ENCODE measurements at places on chromosomes 3 and 15.

GRCh38 chr3:95911767-95912166 is 902.6 kb upstream of the EPHA6 start:
- no peak for DNase-seq

- DNase-seq: no peak
These were observed 202.0 kb upstream of the VEPH1 start for GRCh38 chr3:157705258-157705657.

DNA sequence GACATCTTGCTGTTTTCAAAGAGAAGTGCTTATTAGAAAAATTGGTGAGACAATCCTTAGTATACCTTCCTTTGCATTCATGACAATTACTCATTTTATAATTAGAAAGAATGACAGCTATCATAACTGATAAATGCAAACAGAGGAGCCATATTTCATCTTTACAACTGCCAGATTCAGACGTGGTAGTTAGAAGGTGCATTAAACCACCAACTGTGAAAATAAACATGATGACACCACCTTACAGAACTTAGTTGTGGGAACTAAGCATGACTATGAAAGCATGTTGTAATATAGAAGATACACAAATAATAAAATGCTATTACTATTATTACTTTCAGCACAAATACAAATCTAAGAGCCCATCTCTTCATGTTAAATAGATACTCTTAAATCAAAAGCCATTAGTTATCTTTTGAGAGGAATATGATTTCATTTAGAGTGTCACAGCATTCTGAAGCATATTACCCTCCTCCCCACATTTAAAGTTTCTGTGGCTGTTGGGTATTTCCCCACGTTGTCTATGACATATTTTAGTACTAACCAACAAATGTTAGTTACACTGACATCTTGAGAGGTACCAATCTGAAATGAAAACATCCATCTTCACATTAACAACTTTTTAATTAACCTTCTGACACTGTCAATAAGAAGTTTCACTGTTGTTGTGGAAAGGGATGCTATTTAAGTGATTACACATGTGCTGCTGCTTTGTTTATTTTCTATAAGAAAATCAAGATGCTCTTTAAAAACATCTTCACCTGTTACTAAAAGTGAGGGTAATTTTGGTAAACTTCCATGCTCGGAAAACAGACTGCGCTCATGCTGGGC is 163.8 kb downstream of the LSAMP start:
- DNase-seq: no peak

DNA sequence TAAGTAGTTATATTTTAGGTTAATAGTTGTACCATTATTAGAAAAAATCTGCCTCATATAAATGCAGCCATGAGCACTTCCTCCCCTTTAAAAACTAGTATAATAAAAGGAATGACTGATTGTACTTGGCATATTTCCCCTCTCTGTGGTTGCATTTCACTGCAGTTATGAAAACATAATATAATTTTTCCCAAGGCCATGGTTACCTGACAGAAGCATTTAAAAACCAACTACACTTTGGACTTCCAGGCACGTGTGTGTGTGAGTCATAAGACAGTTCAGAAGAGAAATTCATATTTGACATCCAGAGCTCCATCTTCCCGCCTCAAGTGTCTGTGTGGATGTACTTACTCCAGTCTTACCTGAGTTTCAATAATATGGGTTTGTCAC is 828.2 kb upstream of the CFAP20DC start:
- DNase-seq: peak; percentile 69

GRCh38 chr3:102941786-102942185 is 507.0 kb downstream of the ZPLD1 start:
- peak; percentile 27 for DNase-seq

DNA sequence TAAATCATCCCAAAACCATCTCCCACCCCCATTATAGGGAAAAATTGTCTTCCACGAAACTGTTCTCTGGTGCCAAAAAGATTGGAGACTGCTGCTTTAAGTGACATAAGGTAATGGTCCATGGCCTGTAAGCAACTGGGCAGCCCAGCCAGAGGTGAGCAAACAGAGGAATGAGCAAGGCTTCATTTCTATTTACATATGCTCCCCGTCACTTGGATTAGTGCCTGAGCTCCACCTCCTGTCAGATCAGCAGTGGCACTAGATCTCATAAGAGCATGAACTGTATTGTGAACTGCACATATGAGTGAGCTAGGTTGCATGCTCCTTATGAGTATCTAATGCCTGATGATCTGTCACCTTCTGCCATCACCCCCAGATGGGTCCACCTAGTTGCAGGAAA is 1159.8 kb upstream of the ALCAM start:
- peak; percentile 14 for DNase-seq

- DNase-seq: no peak
These were observed 45.4 kb downstream of the FOXL2 start for GRCh38 chr3:138901567-138901966.

GRCh38 chr3:181541414-181541813 is 170.3 kb upstream of the SOX2 start:
- DNase-seq: no peak

GRCh38 chr3:22089284-22089683 is 338.3 kb upstream of the ZNF385D start:
- DNase-seq: peak; percentile 15

- no peak for DNase-seq
These were observed 152.8 kb upstream of the TLE3 start for GRCh38 chr15:70250208-70251201.

DNA sequence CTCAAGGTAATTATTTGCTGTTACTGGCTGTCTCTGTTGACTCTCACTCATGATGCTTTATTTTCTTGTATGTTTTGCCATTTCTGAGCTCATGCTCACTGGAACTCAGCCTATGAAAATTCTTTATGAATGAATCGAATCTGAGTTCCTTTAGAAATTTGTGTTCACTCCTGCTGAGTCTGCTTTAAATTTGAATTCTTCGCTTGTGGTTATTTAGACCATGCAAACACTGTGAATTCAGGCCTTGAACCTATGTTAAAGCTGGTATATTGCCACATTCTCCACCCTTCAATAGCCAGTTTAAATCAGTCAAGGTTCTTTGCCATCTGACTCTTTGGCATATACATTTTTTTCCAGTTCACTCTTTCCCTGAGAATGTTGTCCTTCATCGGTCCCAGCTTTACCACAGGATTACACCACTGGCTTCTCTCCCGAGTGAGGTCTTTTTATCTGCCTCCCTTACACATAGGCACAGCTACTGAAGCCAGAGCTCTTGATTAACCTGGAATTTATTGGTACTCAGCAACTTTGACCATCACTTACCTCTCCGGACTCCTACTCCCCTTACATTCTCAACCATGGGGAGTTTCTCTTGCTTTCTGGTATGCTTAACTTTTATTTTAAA is 400.6 kb downstream of the VPS13C start:
- no peak for DNase-seq

GRCh38 chr3:116276675-116277074 is 168.6 kb downstream of the LSAMP start:
- no peak for DNase-seq

DNA sequence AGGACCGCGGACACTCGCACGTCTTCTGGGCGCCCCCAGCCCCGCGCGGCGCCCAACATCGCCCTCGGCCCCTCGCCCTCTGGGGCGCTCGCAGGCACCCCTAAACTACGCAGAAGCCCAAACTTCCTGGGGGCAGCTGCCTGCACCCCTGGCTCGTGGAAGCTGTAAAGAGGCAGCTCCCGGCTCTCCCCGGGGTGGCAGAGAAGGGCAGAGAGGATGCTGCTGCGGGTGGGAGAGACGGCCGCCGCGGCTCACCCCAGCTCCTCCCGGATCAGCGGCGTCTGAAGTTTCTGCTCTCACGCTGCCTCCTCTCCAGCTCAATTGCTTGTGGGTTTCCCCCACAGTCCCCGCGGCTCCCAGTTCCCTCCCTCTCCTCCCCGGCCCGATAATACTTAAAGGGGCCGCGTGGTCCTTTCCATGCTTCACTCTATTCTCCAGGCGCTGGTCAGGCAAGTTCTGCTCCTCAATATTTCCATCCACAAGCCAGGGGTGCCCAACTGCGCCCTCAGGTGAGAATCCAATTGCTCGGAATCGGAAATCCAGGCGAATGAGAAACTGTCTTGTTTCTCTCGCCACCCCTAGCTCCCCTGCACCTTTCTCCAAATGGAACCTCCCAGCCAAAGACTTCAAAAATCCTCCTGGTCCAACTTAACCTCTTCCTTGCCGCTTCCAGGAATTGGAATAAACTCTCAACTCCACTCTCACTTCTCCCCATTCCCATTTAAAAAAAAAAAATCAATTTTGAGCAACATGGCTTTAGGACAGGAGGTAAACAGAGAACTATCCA is 748.5 kb downstream of the ROBO1 start:
- DNase-seq: peak; percentile 80

DNA sequence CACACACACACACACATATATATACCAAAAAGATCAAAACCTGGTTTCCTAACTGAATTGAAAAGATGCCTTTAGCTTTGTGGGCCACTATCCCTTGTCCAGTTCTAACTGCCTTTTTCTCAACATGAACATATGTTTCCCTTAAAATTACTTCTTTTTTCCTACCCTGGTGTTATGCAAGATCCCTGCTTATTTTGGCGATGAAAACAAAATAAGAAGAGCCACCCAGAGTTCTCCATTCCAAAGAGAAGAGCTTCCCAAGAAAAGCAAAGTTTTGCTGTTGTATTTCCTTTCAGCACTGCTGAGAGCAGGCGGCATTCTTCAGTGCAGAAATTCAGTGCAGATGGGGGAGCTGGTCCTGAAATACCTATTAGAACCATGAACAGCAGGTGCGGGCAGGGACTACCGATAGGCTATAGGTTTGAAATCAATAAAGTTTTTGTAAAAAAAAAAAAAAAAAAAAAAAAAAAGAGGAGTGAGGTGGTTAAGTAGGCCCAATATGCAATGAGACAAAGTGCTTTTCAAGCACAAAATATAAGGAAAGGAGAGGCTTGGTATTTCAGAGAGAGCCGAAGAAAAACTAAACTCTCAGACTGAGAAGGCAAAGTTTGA is 238.0 kb downstream of the FOXP1 start:
- DNase-seq: no peak

DNA sequence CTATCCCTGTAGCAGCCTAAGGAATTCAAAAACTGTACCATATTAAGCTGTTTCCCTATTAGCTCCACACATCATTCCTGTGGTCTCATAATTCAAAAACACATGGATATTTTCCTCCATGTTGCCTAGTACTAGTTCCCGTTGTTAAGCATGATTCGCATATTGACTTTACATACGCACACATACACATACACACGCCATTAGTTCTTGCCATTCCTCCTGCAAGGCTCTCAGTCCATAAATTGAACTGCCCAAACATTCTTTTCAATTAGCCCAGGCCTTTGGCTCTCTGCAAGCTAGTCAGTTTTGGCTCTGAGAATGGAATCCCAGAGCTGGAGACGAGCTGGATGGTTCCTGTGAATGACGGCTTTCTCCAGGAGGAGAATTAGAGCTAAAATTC is 57.2 kb upstream of the RAD18 start:
- no peak for DNase-seq

DNA sequence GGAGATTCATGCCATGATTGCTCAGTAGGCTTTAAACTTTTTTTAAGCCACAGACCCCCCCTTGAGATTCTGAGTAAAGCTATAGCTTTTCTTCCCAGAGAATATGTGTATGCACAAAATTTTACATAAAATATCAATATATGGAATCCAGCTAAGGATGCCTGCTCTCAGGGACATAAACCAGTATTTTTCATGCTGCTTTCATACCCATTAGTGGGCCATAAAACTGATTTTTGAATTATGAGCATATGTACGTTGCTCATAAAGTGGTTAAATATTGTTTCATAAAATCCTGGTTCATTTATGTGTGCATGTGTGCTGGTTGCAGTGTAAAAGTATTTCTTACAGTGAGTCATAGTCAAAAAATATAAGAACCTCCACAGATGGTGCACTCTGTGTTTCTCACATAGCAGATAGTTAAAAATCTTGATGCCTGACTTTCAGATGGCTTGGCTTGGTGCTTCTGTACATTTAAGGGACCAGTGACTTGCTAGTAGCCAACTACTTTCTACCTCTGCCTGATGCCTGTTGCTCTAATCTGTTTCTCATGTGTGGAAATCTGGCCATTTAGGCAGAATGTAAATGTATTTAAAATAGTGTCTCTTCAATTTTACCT is 71.9 kb downstream of the ARHGEF26 start:
- no peak for DNase-seq

DNA sequence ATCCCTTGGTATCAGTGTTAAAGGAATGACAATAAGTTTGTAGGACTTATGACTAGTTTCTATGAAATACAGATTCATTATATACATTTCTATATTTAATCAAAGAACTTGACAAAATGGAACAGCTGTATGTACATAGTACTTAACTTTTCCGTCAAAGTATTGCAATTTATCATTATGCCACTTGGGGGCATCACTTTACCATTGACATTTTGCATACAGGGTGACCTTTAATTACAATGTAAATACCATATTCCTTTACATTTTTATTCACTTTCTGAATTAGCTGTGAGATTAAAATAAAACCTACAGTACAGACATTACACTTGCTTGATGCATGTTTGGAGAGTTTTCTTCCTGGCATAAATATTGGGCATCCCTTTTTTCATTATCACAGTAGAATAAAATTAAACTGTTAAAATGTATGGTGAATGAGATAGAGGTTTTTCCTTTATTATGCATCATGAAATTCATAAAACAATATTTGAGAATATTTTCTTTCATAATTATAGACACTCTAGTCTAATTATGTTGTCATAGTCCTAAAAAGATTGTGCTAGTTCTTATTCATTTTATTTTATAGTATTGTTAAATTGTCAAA is 6.9 kb downstream of the NEK11 start:
- DNase-seq: peak; percentile 44

Measured in M059J (cell line).